Activated naive CD8-positive, alpha-beta T cell treated with anti-CD3 and anti-CD28 coated beads, Interleukin-2, amount 10 ng/mL, durations not matched to agents 7 days and 5 days (primary cell): ENCODE measurements at places on chromosomes 7 and 10.
A peak's percentile ranks its signal among the peaks of the same experiment; 100 is the strongest.

GRCh38 chr10:77355844-77356243, 281.8 kb downstream of the KCNMA1 start:
- DNase-seq: no peak
- no peak overlapping the region for H3K4me3 ChIP-seq
- no peaks in the 10 kb centered on the region for H3K4me1 ChIP-seq
- no peaks in the 10 kb centered on the region for H3K36me3 ChIP-seq
- H3K27me3 ChIP-seq: peaks cover 4% of the 10 kb centered on the region
- H3K27ac ChIP-seq: no peak overlapping the region

DNA sequence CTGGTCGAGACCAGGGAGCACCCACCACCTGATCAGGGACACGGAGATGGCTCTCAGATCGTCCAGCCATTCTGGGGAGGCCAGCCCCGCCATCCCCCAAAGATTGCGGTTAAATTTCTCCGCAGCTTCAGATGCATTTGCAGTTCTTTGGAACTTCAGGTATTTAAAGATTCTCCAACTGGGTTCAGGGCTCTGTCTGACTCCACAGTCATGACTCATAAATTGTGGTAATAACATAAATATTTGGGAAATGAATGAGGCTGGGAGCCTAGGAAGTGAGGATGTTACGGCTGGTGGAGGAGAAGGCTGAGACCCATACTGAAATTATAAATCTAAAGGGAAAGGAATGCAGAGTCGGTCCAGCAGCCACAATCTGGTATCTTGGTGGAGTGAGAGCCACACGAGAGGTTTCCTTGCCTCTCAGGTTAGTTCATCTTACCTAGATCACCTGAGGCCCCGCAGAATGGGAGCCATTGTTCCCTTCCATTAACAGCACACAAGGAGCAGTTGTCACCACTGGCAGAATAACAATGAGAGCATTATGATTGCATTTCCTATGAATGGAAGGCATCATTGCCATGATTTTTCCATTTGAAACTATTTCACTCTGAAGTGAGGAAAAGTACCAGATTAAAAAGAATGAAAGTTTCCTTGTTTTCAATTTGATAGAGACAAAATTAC, 26.7 kb upstream of the DNAJB6 start:
- H3K4me1 ChIP-seq: peaks cover 13% of the 10 kb centered on the region
- no peak for DNase-seq
- H3K36me3 ChIP-seq: no peaks in the 10 kb centered on the region
- H3K27ac ChIP-seq: no peak overlapping the region

DNA sequence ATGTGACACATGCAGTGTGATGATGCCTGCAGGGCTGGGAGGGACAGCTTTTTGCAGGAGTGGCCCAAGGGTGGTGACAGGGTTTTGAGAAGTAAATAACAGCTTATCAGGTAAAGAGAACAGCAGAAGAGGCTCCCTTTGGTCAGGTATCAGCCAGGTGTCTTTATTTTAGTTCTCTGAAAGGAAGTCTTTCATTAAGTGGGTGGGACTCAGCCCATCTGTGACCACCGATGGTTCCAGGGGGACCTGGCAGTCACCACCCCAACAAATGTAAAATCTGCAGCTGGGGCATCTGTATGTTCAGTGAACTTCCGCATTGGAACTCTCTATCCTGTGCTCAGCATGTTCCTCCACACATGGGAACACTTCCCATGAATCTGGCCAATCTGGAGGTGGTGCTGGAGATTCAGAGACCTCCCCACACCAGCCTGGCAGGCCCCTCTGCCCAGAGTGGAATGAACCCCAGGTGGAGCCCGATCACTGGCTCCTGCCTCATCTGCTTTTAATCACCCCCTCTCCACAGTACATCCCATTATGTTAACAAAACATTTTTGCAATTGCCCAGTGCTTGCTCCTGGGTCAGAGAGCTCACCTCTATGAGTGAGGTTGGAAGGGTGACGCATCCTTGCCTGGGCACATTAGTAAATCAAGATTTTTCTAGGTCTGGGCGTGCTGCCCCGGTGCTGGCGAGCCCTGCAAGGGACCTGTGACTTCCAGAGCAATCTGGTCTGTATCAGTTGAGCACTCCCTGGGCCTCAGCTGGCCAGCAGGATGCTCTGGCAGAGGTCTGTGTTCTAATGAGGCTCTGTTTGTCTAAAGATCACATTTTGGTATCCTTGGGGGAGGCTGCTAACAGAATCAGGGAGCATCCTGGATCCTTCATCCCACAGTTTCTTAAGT, 140.4 kb upstream of the GDF10 start:
- H3K36me3 ChIP-seq: peaks cover 6% of the 10 kb centered on the region
- DNase-seq: no peak
- H3K27ac ChIP-seq: no peak overlapping the region
- H3K4me1 ChIP-seq: peaks cover 3% of the 10 kb centered on the region

DNA sequence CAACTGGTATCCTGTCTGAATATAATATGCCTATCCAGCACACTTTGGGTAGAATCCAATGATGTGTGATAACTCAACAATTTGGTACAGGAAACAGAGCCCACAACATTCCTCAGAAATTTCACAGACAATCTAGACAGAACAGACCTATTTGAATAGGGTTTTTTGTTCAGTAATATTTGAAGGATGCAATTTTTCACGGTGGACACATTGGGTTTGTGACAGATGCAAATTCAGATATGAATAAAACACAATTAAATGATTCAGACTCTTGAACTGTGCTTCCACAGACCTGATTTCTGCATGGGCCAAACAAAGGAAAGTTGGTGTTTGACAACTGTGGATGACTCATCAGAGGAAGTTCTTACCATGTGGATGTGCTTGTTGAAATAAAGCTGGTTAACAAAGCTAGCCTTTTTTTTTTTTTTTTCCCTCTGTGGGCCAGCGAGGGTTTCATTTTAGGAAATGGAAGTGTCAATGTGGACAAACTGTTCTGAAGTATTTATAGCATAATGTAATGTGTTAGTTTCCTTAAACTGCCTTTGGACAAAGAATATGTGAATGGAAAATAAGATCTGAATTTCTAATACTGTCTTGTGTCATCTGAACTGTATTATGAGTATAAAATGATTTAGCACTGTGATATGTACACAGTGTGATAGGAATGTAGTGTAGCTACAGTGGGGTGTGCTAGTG, 43.2 kb upstream of the FAM133B start:
- peak overlapping the region; percentile 69 for H3K27ac ChIP-seq
- no peaks in the 10 kb centered on the region for H3K27me3 ChIP-seq
- H3K4me1 ChIP-seq: peaks cover 48% of the 10 kb centered on the region
- peaks cover 34% of the 10 kb centered on the region for H3K36me3 ChIP-seq
- DNase-seq: no peak

DNA sequence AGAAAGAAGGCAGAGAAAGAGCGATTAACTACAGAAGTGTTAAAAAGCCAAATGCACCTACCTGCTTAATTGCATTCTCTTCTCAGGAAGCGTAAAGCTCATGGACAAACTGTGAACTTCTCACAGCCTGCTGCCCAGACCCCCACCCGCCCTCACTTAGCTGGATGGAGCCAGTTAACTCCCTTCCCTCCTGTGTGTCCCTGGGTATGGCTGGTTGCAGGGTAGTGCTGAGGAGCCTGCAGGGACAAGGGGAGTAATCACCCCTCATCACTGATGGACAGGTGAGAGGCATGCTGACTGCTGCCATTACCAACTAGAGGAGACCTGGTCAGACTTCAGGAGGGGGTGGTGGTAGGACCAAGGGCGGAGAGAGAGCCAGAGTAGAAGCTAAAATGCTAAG, 37.5 kb downstream of the ENO4 start:
- no peak overlapping the region for H3K4me3 ChIP-seq
- H3K27ac ChIP-seq: no peak overlapping the region
- H3K36me3 ChIP-seq: no peaks in the 10 kb centered on the region
- DNase-seq: no peak
- peaks cover 17% of the 10 kb centered on the region for H3K27me3 ChIP-seq
- H3K4me1 ChIP-seq: no peaks in the 10 kb centered on the region

DNA sequence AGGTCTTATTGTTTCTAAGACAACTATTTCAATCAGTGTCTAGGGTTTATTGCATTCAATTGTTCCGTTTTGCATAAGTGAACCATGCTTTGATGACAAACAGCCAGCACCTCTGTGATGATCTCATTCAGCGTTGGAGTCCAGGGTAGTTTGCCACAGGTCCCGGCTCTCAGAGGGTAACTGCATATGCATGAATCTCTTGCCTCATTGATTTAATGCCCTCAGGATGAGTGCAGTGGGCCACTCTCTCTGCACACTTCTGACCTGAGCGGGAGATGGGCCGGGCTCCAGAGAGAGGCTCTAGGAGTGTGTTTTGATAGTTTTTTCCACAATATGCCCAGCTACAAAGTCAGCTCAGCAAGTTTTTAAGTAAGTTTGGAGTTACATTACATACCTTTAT, 83.9 kb downstream of the HECW1 start:
- DNase-seq: no peak
- no peaks in the 10 kb centered on the region for H3K36me3 ChIP-seq
- no peak overlapping the region for H3K4me3 ChIP-seq

- no peaks in the 10 kb centered on the region for H3K36me3 ChIP-seq
- no peaks in the 10 kb centered on the region for H3K27me3 ChIP-seq
- no peak overlapping the region for H3K4me3 ChIP-seq
- no peaks in the 10 kb centered on the region for H3K4me1 ChIP-seq
- H3K27ac ChIP-seq: no peak overlapping the region
- DNase-seq: no peak
Observed at GRCh38 chr10:125101049-125101448, 59.3 kb downstream of the CTBP2 start.

GRCh38 chr7:75715864-75716263, 22.9 kb downstream of the HIP1 start:
- peaks cover 16% of the 10 kb centered on the region for H3K27me3 ChIP-seq
- no peak overlapping the region for H3K4me3 ChIP-seq
- DNase-seq: no peak
- no peak overlapping the region for H3K27ac ChIP-seq

DNA sequence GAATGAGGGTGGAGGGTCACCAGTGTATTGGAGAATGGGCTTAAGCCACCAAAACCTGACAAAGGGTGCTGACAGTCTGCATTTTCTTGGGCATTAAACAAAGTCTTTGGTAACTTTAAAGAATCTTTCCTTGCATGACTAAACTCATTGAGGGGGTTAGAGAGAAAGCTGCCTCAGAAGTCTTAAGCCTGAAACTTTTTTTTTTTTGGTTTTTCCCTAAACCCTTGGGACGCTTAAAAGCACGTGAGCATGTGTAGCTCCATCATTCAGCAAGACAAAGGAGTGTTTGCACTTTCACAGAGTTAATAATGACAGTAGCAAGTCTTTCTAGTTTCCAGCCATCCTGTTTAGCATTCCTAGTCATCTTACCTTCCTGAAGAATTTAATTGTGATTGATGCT, 110.7 kb downstream of the LRMDA start:
- DNase-seq: no peak
- no peaks in the 10 kb centered on the region for H3K36me3 ChIP-seq
- H3K27me3 ChIP-seq: peaks cover 4% of the 10 kb centered on the region
- no peaks in the 10 kb centered on the region for H3K4me1 ChIP-seq

DNA sequence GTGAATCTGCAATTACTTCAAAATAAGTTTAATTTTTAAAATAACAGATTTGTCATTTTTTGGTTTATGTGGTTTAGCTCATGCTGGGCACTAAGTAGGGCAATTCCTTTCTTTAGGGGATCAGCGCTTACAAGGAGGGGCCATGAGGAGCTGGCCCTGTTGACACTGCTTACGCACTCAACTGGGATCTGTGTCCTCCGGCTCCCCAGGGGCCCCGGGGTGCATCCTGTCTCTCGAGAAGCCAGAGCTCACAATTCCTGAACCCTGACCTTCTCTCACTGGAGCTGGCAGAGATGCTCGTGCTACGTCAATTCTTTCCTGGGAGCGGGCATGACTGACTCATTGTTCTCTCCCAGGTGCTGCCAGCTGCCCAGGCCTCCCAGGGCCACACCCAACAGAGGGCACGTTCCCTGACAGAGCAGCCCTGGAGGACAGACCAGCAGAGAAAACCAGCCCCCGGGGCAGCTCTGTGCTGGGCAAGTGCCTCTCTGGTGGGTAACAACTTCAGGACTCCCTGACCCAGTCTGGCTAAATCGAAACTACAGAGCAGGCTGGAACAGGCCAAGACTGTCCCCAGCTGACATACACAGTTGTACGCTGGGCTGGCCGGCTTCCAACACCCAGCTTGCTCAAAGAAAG, 36.8 kb downstream of the CTBP2 start:
- H3K36me3 ChIP-seq: no peaks in the 10 kb centered on the region
- DNase-seq: no peak
- H3K27me3 ChIP-seq: peaks cover 4% of the 10 kb centered on the region
- H3K27ac ChIP-seq: no peak overlapping the region

- H3K27me3 ChIP-seq: peaks cover 24% of the 10 kb centered on the region
- no peak overlapping the region for H3K4me3 ChIP-seq
- no peak overlapping the region for H3K27ac ChIP-seq
- H3K4me1 ChIP-seq: no peaks in the 10 kb centered on the region
Observed at GRCh38 chr10:118057361-118057760, 10.6 kb upstream of the RAB11FIP2 start.

- H3K4me1 ChIP-seq: peaks cover 3% of the 10 kb centered on the region
- no peaks in the 10 kb centered on the region for H3K27me3 ChIP-seq
- no peak for DNase-seq
- no peak overlapping the region for H3K4me3 ChIP-seq
- peak overlapping the region; percentile 56 for H3K27ac ChIP-seq
Observed at GRCh38 chr10:101575580-101576210, 12.4 kb downstream of the POLL start.

- DNase-seq: no peak
- H3K27me3 ChIP-seq: peaks cover 4% of the 10 kb centered on the region
- no peaks in the 10 kb centered on the region for H3K36me3 ChIP-seq
- H3K4me3 ChIP-seq: no peak overlapping the region
Observed at GRCh38 chr10:7092603-7093002, 318.2 kb downstream of the SFMBT2 start.
